ENCODE measurements at places on chromosomes 2 and 18. TPM values are rescaled to one million over a fixed set of nuclear protein-coding genes. Genes with fewer than 3 reads are reported as not detected.

DNA sequence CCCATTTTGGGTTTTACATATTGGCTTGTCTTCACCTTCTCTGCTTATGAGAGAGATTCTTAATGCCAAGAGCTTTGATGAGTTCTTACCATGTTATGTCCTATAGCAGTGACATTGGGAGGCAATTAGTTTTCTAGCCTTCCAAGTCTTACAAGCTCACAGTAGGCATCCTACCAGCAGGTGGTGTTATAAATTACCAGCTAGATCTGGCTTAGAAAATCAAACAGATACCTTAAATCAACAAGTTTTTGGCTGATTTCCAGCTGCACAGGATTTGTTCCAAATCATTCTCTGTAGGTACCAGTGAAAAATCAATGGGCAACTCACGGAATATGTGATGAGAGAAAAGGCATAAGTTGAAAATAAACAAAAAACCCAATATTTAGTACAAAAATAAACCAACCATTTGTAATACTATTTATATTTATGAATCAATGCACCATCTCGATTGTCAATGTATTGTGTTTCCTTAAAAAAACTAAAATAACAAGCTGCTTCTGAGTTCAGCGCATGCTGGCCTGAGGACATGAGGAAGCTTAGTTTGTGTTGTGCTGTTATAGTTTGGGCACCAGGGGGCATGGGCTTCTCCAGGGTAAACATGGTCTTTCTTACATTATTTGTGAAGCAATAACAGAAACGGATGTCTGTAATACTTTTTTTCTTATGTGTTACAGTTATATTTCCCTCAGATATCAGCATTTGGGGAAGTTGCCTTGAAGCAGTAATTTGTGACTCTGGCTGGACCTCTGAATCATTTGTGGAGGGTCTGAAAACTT, 34.1 kb upstream of the NXPH2 start:
- DNase-seq: no peak

GRCh38 chr2:225326969-225327368, 72.5 kb upstream of the NYAP2 start:
- no peak for DNase-seq

- no peak for DNase-seq
Observed at GRCh38 chr18:9009703-9010488, 92.6 kb upstream of the NDUFV2 start.

- DNase-seq: no peak
Observed at GRCh38 chr2:200050921-200051610, 95.7 kb downstream of the MAIP1 start.

- no peak for DNase-seq
Observed at GRCh38 chr2:168529900-168530561, 74.0 kb downstream of the CERS6 start.

DNA sequence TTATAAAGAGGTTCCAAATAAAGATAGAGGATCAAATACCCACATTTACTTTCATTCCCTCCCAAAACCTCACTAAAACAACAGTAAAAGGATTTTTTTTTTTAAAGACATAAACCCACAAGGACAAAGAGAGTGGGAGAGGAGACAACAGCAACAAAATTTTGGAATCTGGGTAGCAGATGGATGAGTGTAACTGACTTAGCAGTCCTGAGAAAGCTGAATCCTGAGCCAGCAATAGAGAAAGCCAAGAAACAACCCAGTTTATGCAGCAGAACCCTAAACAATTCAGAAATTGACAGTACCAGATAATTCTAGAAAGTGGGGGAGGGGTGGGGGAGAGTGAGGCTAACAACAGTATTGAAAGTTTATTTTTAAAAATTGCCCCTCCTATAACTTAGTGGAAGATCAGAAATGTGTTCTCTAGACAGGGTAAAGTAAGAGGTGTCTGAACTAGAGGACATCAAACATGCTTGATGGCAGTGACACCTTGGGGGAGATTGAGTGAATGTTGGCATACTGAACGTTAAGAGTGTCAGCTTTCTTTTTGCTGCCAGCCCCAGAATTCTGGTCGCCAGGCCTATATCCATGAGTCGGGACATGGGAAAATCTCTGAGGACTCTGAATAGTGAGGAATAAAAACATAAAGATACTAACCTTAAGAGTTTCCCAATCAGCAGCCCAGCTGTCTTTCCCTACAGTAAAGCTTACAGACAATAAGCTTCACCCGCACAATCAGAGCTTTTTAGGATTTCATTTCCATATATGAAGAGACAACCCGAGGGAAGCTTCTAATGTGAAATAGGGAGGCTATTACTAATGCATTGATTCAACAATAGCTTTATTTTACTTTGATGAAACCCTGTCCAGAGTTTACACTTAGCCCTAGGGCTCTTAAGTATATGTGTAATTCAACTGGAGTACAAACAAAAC, 128.0 kb upstream of the ALPP start:
- DNase-seq: no peak

- no peak for DNase-seq
Observed at GRCh38 chr2:22450831-22451230, 934.1 kb upstream of the KLHL29 start.

DNA sequence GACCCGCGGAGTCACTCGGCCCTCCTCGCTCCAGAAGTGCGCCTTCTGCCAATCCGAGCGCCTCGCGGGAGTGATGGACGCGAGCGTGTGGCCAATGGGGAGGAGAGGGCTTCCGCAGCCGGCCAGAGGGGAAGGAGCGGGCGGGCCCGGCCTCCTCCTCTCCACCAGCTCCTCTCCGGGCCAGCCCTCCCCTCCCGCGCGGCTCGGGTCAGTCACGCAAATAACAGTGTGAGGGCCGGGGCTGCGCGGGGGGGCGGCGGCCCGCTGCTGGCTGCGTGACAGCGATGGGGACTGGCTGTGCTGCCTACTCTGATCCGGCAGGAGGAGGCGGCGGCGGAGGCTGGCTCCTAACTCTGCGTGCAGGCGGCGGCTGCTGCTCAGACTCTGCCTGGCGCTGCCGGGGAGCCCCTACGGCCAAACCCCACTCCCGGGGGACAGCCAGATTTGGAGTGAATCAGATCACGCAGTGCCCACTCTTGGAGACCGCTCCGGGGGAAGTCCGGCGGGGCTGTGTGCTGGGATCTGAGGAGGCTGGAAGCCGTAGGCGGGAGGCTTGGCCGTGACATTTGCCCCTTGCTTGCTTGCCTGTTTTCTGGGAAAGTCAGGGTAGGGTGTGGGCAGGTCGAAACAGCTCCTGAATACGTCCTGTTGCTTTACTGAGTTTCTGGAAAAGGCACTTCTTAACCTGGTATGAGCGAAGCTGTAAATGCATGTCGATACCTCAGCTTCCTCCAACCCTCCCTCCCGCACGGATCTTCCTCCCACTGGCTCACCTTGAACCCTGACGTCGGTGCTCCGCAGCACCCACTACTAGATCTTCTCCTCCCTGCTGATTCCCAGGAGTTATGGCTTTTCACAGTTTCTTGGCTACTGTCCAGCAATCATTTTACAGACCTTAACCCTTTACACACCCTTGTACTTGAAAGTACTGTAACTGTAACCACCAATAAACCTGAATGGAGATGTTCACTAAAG, 97.9 kb upstream of the SERTAD2 start:
- peak; percentile 70 for DNase-seq

- DNase-seq: no peak
Observed at GRCh38 chr2:151261977-151262291, 271 bp upstream of the RBM43 start.

- DNase-seq: no peak
Observed at GRCh38 chr2:88331239-88331638, 121.3 kb downstream of the FOXI3 start.

- DNase-seq: no peak
Observed at GRCh38 chr2:139814458-139814857, 1034.3 kb upstream of the NXPH2 start.

DNA sequence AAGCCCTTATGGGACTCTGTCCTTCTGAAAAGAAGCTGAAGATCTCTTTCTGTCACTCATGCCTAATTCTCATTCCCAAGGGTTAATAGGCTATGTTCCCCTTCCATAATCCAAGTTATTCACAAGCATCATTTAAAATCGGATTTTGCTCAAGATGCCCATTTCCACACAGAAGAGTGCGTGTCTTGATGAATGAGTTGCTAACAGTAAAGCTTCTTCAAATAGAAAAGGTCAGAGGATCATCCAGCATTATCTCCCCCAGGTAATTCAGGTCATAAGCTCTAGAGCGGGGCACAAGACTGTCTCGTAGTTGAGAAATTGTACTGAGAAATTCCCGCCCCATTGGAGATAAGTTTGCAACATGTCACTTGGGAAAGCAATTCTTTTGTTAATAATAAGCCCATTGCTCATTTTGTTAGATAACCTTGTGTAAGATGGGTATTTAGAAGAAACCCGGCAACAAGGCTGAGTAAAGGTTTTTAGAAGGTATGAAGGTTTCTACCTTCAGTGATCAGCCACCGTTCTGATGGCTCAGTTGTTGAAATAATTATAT, 290.7 kb upstream of the EPAS1 start:
- no peak for DNase-seq

The KIAA2012 gene
- polyA plus RNA-seq: 0.11 TPM

The PROM2 gene
- polyA plus RNA-seq: 46.1 TPM

The SERPINB13 gene
- polyA plus RNA-seq: not detected

The CCDC102B gene
- 6.1 TPM for polyA plus RNA-seq

The SLC38A11 gene
- polyA plus RNA-seq: 16.3 TPM
